Activated naive CD8-positive, alpha-beta T cell treated with anti-CD3 and anti-CD28 coated beads, Interleukin-2, amount 50 U/mL, for 24 hours (primary cell): ENCODE measurements at places on chromosomes 6 and 20.

DNA sequence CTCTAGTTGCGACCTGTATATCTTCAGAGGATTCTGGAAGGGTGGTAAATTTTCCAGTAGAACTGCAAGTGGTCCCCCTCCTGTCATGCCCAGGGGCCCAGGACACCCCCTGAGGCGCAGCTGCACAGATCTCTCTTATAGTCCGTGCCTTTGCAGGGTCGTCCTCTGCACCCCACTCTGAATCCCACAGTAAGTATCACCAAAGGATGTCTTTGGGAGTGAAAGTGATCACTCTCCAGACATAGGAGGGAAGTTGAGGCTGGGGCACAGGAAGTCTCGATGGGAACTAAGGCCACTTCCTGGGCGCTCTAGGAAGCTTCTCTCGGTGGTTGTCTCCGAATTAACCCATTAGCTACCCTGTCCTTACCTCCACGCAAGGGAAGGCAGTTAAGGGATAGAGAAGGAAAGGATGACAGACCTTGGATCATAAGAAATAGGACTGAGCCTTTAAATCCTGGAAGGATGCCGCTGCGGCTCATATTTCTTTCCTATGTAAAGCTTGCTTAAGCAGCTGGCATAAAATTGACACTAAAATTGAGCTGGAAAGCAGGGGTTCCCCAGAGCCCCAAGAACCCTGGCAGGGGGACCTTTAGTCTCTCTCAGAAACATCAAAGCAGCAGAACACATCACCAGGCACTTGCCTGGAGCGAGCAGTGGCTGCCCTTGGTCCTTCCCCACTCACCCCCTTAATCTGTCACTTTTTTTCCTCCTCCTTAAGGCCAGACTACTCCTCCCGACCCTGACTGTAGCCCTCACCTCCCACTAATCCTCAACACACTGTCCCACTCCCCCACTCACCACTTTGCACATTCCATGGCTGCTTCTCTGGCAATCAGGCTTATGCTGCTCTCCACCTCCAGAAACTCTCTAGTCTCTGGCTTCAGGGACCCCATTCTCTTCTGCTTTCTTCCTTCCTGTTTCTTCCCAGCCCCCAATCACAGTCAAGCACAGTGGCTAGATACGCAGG lies at the start of gene ZKSCAN4:
Gene ZKSCAN4, minus strand, starts transcription at position 261 of the 967 bp plus-strand sequence. CDS start 289 bp downstream, outside the sequence.
- DNase-seq = peak; percentile 84

GRCh38 chr6:83985308-83985713 lies 48.3 kb upstream of the MRAP2 start:
- DNase-seq = no peak

- no peak for DNase-seq
Measured at GRCh38 chr6:142183351-142183750, 36.3 kb downstream of the VTA1 start.

DNA sequence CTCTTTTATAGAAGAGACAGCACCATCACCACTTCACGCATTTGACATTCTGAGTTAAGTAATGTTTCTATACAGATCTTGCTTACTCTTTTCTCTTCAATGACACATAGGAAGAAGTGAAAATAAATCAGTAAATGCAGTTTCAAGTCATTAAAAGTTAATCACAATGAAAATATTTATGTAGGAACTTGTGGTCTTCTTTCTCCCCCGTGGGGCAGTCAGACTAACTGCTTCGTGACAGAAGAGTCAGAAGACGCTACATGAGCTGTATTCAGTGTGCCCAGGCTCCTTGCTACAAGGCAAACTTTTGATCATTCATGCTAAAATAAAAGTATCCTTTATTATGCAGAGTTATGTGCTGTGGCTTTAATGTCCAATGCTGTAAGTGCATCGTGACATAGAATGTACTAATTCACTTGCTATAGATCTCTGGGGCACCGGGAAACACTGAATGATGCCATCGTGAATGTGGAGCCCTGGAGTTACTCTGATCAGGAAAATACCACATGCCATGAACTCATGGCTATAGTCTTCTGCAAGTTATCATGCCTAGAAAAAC lies 117.8 kb upstream of the TRAF3IP2 start:
- no peak for DNase-seq

DNA sequence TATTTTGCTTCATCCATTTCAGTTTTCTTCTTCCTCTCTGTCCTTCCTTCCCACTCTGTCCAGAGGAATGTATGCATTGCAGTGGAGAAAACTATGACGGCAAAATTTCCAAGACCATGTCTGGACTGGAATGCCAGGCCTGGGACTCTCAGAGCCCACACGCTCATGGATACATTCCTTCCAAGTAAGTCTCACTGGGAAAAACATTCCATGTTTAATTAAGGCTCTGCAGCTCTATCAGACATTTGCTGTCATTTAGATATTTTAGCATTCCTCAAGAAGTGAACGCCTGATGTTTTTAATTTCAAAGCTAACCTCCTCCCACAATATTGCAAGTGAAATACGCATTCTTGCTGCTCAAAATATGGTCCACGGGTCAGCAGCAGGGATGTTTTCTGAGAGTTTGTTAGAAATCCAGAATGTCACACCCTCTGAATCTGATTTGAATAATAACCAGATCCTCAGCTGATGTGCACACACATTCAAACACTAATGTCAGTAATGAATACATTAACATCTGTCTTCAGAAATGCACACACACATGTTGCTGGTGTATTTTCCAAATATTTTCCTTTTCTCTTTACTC lies 12.8 kb downstream of the PLG start:
- DNase-seq = no peak

- no peak for DNase-seq
Measured at GRCh38 chr6:30876039-30876730, 8.1 kb upstream of the DDR1 start.

- no peak for DNase-seq
Measured at GRCh38 chr6:33432546-33432945, 12.7 kb downstream of the SYNGAP1 start.

GRCh38 chr6:24581084-24581669 lies 64.8 kb downstream of the KIAA0319 start:
- peak; percentile 81 for DNase-seq

- no peak for DNase-seq
Measured at GRCh38 chr20:52833901-52834300, 138.3 kb upstream of the TSHZ2 start.
